ENCODE measurements at places on chromosomes 2 and 18. TPM values are rescaled to one million over a fixed set of nuclear protein-coding genes. Genes with fewer than 3 reads are reported as not detected.
A peak's percentile ranks its signal among the peaks of the same experiment; 100 is the strongest.

Gene CAPN10
- total RNA-seq = 31.5 TPM

Gene PCARE
- total RNA-seq = 0.08 TPM

Gene DNER
- not detected for total RNA-seq

Gene ANKRD62
- not detected for total RNA-seq

Gene RNMT
- total RNA-seq = 30.6 TPM

Gene CTAGE1
- total RNA-seq = not detected

Gene C1QL2
- not detected for total RNA-seq

Gene SAG
- 0.69 TPM for total RNA-seq

Gene RMND5A
- 28.2 TPM for total RNA-seq

Gene AMER3
- not detected for total RNA-seq

Gene DLX1
- not detected for total RNA-seq

Gene CRYGC
- not detected for total RNA-seq

DNA sequence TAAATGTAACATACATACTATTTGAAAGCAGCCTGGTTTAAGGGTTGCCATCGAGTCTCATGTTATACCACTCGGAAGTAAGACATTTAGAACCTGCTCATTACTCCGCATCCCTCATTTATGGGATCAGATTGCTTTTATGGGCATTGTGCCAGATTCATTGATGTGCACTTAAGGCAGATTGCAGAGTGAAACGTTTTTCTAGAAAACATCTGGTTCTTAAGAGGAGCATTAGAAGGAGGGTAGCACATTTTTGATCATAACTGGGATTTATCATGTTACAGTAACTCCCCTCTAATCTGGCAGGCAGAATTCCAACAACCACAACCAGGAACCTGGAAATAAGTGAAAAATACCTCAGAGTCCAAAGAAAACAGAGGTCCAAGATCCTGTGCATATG lies 74.2 kb upstream of the GALNT3 start:
- DNase-seq = no peak
- H3K4me3 ChIP-seq = no peak overlapping the region
- H3K27me3 ChIP-seq = no peaks in the 10 kb centered on the region
- H3K27ac ChIP-seq = no peak overlapping the region

DNA sequence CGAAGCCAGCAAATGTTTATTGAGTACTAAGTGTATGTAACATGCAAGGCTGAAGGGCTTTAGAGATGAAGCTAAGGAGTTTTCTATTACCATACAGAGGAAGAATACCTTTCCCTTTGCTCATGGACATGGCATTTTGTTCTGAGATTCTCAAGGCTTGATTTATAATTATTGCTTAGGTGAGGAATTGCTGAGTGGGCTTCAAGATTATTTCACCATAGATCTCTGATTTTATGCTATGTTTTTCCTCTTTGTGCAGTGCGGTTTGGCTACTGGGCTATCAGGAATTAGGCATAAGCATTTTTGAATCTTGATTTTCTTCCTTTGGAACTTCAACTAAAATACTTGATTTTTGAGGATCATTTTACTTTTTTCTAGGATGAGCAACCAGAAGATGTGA lies 42.5 kb downstream of the VRK2 start:
- peaks cover 19% of the 10 kb centered on the region for H3K36me3 ChIP-seq
- H3K4me1 ChIP-seq = no peaks in the 10 kb centered on the region
- DNase-seq = no peak

GRCh38 chr18:23662309-23663263 lies at the start of gene ANKRD29:
TSS of gene ANKRD29 (minus strand) at chr18:23662911. CDS start at chr18:23662730, 181 bp downstream.
- H3K27ac ChIP-seq = no peak within 1 kb of the TSS
- H3K4me1 ChIP-seq = no peaks in the 10 kb centered on the region
- H3K4me3 ChIP-seq = no peak within 1 kb of the TSS
- no peaks in the 10 kb centered on the region for H3K36me3 ChIP-seq
- H3K27me3 ChIP-seq = peaks cover 6% of the 10 kb centered on the region
- no peak for DNase-seq

GRCh38 chr18:27661320-27662018 lies 476.4 kb upstream of the CHST9 start:
- no peaks in the 10 kb centered on the region for H3K27me3 ChIP-seq
- no peaks in the 10 kb centered on the region for H3K4me1 ChIP-seq
- H3K27ac ChIP-seq = no peak overlapping the region
- no peak overlapping the region for H3K4me3 ChIP-seq

DNA sequence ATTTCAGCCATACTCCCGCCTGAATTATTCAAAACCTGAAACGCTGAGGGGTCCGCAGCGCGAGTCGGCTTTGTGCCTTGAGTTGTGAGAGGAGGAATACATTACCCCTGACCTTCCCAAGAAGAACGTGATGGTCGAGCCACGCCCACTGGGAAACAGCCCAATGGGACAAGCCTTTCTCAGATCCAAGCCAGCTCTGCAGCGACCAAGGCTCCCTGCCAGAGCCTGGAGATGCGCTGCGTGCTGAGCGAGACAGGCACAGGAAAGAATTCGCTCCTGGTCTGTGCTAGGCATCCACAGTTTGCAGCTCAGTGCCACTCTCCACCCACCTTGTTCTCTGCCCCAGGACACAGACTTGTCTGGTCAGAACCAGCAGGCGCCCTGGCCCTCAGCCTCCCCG lies 74.1 kb upstream of the GLI2 start:
- H3K27me3 ChIP-seq = no peaks in the 10 kb centered on the region
- no peaks in the 10 kb centered on the region for H3K36me3 ChIP-seq
- no peak overlapping the region for H3K27ac ChIP-seq
- no peaks in the 10 kb centered on the region for H3K4me1 ChIP-seq
- no peak for DNase-seq
- no peak overlapping the region for H3K4me3 ChIP-seq

DNA sequence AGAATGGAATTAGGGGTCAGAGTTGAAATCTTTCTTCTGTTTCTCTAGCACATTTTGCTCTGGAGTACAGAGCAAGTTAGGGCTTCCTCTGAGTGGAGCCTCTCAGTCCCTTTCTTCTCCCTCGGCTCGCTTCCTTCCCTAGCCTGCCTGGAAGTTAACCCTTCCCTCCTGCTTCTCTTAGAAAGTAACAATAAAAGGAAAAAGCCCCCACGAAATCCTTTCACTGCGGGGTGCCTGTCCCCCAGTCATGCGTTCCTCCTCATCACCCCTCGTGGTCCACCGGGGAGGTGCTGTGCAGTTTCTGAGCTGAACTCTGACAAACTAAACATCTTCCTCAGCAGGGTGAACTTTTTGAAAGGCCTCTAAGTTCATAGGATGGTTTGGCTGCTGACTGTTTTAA lies 2.0 kb downstream of the IGFBP2 start:
- DNase-seq = no peak
- no peaks in the 10 kb centered on the region for H3K4me1 ChIP-seq
- H3K27ac ChIP-seq = no peak overlapping the region
- no peaks in the 10 kb centered on the region for H3K36me3 ChIP-seq

- no peaks in the 10 kb centered on the region for H3K4me1 ChIP-seq
- H3K4me3 ChIP-seq = no peak overlapping the region
- H3K36me3 ChIP-seq = no peaks in the 10 kb centered on the region
- H3K27ac ChIP-seq = no peak overlapping the region
These were observed 23.8 kb upstream of the IL1R2 start for GRCh38 chr2:101967826-101968513.

- no peak for DNase-seq
- H3K27me3 ChIP-seq = no peaks in the 10 kb centered on the region
- H3K4me1 ChIP-seq = peaks cover 33% of the 10 kb centered on the region
- H3K4me3 ChIP-seq = peak overlapping the region; percentile 95
- peaks cover 1% of the 10 kb centered on the region for H3K36me3 ChIP-seq
These were observed 579 bp downstream of the LOXL3 start for GRCh38 chr2:74552914-74553811.

DNA sequence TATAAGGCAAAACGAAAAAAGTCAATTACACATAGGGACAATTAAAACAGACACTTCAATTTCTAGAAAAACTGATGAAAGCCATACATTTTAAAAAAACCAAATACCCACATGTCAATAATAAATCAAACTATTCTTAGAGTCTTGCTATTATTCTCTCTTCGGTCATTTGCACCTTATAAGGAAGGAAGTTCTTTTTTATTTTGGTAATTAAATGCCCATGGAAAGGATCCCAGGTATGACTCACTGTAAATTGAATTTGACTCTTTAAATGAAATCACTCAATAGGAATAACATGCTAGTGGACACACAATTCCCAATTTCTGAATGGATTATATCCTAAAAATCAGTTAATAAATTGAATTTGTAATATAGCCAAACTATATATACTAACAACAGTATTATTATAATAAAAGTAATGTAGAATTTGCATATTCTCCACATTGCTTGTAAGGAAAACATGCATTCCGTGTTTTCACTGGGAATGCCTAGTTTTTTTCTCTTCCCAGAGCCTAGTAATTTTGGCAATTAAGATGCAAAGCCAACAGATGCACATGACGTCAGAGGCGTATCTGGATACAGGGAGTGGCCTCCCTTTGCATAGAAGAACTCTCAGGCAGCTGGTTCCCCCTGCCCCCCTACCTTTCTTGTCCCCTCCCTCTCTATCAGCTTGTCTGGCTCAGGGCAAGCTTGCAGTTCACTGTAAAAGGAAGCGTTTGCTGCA lies 153.5 kb upstream of the PGAP1 start:
- H3K27ac ChIP-seq = no peak overlapping the region
- no peak overlapping the region for H3K4me3 ChIP-seq
- peaks cover 5% of the 10 kb centered on the region for H3K36me3 ChIP-seq
- H3K27me3 ChIP-seq = no peaks in the 10 kb centered on the region
- DNase-seq = no peak

- no peak overlapping the region for H3K4me3 ChIP-seq
- no peaks in the 10 kb centered on the region for H3K4me1 ChIP-seq
- no peaks in the 10 kb centered on the region for H3K27me3 ChIP-seq
- no peak for DNase-seq
These were observed 114.9 kb upstream of the MYCN start for GRCh38 chr2:15825276-15825980.

DNA sequence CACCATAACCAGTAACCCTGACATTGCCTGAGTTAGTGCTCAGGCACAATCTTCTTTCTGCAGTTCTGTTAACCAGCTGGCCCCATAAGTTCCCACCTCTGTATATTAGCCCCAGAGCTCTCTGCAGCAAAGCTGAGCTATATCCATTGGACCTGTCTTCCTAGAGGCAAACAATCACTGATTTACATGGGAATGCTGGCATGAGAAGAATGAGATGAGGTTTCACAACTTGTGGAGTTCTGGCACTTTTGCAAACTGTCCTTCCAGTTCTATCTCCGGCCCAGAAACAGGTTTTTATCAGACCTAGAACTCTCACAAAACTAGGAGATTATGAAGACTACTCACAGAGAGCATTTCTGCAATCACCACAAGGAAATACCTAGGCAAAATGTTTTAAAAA lies 7.9 kb upstream of the CCBE1 start:
- no peak overlapping the region for H3K27ac ChIP-seq
- no peak overlapping the region for H3K4me3 ChIP-seq
- DNase-seq = no peak
- H3K36me3 ChIP-seq = no peaks in the 10 kb centered on the region

DNA sequence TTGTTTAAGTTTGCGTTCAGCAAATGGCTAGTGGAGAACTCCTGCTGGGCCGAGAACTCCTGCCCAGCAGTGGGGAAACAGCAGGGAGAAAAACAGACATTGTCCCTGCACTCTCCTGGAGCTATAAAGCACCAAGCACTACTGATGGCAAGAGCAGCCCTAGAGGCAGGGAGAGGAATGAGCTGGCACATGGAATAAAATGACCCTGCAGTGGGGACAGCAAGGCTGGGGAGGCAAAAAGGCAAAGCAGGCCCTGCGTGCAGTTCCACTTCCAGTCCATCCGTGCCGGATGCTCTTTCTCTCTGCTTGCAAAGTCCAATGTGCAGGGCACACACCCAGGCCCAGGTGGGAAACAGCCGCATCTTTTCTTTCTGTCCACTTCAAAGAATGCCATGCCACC lies 415.5 kb downstream of the LRATD1 start:
- H3K4me1 ChIP-seq = no peaks in the 10 kb centered on the region
- no peaks in the 10 kb centered on the region for H3K27me3 ChIP-seq
- no peak for DNase-seq
- H3K36me3 ChIP-seq = no peaks in the 10 kb centered on the region
- no peak overlapping the region for H3K27ac ChIP-seq
- no peak overlapping the region for H3K4me3 ChIP-seq

DNA sequence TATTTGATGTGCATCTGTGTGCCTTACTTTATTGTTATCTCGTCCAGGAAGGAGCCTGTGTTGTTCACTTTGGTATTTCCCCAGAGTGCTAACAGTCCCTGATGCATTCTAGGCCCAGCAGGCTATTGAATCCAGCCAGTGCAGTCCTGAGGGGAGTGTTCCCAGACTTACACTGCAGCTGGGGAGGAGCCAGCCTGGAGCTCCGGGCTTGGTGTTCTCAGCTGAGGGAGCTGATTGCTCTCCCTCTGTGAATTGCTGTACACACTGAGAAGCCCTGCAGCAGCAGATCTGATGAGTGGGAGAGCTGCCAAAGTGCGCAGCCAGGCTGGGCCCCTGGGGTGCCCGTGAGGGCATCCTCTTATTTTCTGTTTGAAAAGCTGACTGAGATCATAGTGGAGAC lies 159.2 kb downstream of the GALNT3 start:
- no peak overlapping the region for H3K27ac ChIP-seq
- no peaks in the 10 kb centered on the region for H3K36me3 ChIP-seq
- no peaks in the 10 kb centered on the region for H3K27me3 ChIP-seq
- no peak overlapping the region for H3K4me3 ChIP-seq
- no peak for DNase-seq

- no peaks in the 10 kb centered on the region for H3K36me3 ChIP-seq
- no peak overlapping the region for H3K4me3 ChIP-seq
- H3K27me3 ChIP-seq = no peaks in the 10 kb centered on the region
- no peak overlapping the region for H3K27ac ChIP-seq
- H3K4me1 ChIP-seq = peaks cover 7% of the 10 kb centered on the region
- no peak for DNase-seq
These were observed 5.0 kb upstream of the GYPC start for GRCh38 chr2:126650994-126651393.

- no peak for DNase-seq
- H3K27me3 ChIP-seq = no peaks in the 10 kb centered on the region
- no peak overlapping the region for H3K4me3 ChIP-seq
- H3K4me1 ChIP-seq = no peaks in the 10 kb centered on the region
- no peak overlapping the region for H3K27ac ChIP-seq
These were observed 157.4 kb upstream of the RGPD4 start for GRCh38 chr2:107669335-107669734.

DNA sequence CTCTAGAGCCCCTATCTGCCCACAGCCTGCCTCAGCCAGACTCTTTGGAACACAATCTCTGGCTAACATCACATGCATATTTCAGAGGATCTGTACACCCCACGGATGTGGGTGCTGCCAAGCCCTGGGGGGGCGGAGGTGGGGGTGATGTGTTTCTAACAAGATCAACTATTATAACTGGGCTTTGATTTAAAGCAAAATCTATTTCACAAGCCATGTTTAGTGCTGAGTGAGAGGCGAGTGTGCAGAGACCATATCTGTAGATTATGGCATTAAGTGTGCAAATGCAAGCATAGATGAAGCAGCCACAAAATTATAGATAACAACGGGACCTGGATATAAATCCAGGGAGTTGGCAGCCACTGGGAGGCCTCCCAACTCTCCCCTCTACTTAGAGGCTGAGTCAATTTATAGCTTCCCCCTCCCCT lies 135.8 kb upstream of the SMAD2 start:
- H3K27me3 ChIP-seq = peaks cover 9% of the 10 kb centered on the region
- H3K27ac ChIP-seq = no peak overlapping the region
- no peaks in the 10 kb centered on the region for H3K36me3 ChIP-seq
- H3K4me3 ChIP-seq = no peak overlapping the region
- DNase-seq = no peak

GRCh38 chr2:42249284-42249683 lies 80.1 kb downstream of the EML4 start:
- DNase-seq = no peak
- no peak overlapping the region for H3K27ac ChIP-seq
- H3K27me3 ChIP-seq = no peaks in the 10 kb centered on the region

GRCh38 chr18:45008694-45009413 lies 328.2 kb downstream of the SETBP1 start:
- H3K36me3 ChIP-seq = no peaks in the 10 kb centered on the region
- DNase-seq = no peak
- no peak overlapping the region for H3K4me3 ChIP-seq
- no peak overlapping the region for H3K27ac ChIP-seq
- no peaks in the 10 kb centered on the region for H3K27me3 ChIP-seq
- peaks cover 10% of the 10 kb centered on the region for H3K4me1 ChIP-seq
